ENCODE measurements at places on chromosomes 3 and 15.

DNA sequence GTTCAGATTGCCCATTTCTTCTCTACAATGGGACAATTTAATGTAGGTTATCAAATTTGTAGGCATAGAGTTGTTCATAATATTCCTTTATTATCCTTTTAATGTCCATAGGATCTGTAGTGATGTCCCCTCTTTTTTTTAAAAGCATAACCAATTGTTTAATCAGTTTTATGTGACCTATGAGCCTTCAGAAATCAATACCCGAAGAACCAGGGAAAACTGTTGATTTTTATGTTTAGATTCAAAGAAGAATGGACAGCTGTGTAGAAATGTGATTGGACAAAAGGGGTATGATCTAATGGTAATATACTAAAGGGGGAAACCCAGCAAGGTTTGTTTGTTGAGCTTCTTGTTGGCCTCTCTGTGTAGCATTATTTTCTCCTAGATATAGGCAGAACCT is 39.5 kb downstream of the SUSD5 start:
- no peak for DNase-seq

GRCh38 chr3:58868097-58868779 is 181.6 kb downstream of the CFAP20DC start:
- DNase-seq = no peak

- DNase-seq = no peak
These were observed 58.3 kb upstream of the TRAK1 start for GRCh38 chr3:42032693-42033349.

DNA sequence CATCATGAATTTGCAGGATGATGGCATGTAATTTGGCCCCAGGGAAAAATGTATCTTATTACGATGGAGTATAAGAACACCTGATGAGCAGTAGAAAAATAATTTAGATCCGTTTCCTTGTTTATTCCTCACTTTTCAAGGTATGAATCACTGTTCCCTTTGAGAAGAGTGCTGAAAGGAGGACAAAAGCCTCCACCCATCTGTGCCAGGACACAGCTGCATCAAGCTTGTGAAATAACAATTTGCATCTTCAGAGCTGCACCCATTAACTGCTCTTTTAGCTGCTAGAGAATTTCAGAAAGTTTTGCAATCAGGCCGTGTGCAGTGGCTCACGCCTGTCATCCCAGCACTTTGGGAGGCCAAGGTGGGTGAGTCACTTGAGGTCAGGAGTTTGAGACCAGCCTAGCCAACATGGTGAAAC is 9.6 kb downstream of the CLDND1 start:
- DNase-seq = no peak

DNA sequence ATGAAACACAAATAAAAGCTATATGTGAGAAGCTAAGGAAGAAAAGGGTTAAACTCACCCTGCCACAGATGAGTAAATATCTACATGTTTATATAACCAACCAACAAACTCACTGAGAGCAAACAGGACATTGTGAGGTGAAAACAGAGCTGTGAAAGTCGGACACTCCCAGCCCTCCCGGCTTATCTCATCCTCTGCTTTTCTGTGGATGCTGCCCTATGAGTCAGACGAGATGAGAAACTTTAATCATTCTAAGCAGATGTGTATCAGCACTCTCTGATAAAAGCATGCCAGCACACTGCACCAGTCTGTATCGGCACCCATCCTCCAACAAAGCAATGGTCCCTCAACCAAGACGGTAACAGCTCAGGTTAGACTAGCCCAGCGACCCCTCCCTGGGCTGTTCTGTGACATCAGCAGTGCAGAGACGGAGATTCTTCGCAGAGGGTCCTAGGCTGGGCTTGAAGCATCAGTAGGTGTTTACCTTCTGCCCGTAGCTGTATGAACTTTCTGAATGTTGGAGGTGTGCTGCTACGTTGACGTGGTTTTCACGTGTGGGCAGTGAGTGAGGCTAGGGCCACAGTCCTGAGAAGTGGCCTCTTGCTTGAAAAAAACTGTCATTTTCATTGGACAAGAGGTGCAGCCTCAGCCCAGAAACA is 119.8 kb upstream of the ALDH1A3 start:
- DNase-seq = no peak

GRCh38 chr3:52052831-52053306 is 3.5 kb downstream of the DUSP7 start:
- DNase-seq = no peak

DNA sequence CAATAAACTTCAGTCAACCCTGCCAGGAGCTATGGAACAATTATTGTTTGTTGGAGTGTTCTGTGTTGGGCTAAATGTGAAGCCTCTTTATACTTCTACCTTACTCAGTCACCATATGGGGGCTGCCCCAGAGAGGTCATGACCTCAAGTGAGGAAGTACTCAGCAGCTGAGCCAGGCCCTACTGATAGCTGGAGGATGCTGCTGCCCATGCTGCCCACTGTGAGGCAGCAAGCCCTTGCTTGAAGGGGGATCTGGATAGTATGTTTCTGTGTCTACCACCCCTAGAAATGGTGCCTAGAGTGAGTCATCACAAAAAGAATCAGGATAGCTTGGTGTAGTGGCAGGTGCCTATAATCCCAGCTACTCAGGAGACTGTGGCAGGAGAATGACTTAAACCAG is 4.5 kb upstream of the RPL24 start:
- no peak for DNase-seq

GRCh38 chr3:51942603-51943450 is 664 bp downstream of the PARP3 start:
- DNase-seq = no peak

GRCh38 chr15:101099183-101099582 is 152.7 kb downstream of the CHSY1 start:
- DNase-seq = no peak

DNA sequence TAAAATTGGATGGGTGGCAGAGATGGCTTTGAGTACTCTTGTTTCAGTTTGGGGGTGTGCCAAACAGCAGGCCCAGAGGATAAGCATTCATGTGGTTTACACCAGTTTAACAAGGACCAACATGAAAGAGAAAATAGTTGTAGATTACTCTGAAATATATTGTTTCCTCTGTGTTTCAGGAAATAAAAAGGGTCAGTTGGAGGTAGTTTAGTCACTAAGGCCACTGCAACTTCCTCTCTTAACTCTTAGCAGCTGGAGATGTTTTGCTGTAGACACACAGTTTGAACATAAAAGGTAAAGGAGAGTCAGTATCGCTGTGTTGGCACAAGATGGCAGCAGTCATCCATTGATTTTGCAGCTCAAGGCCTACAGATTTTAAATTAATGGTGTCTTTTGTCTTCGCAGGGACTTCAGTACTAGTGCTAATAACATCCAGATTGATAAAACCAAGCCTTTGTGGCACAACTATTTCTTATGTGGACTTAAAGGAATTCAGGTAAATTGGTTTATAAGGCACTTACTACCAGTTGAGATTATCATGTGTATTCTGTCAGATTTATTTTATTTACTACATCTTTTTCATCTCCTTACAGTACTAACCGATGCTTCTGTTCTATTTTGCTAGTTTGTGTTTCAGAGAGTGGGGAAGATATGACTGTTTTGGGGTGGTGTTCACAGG is 65.5 kb downstream of the GALK2 start:
- DNase-seq = no peak

DNA sequence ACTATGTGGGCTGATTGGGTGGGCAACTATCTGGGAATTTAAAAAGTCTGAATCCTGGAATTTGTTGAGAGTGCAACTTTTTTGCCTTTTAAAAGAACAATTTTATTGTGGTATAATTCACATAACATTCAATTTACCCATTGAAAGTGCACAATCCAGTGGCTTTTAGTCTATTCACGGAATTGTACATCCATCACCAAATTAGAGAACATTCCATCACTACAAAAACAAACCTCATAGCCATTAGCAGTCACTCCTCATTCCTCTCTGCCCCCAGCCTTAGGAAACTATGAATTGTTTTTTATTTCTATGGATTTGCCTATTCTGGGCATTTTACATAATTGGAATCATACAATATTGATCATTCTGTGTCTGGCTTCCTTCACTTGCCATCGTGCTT is 101.8 kb upstream of the ALDH1A3 start:
- no peak for DNase-seq

- no peak for DNase-seq
These were observed 168.6 kb downstream of the KLF13 start for GRCh38 chr15:31495281-31495680.

DNA sequence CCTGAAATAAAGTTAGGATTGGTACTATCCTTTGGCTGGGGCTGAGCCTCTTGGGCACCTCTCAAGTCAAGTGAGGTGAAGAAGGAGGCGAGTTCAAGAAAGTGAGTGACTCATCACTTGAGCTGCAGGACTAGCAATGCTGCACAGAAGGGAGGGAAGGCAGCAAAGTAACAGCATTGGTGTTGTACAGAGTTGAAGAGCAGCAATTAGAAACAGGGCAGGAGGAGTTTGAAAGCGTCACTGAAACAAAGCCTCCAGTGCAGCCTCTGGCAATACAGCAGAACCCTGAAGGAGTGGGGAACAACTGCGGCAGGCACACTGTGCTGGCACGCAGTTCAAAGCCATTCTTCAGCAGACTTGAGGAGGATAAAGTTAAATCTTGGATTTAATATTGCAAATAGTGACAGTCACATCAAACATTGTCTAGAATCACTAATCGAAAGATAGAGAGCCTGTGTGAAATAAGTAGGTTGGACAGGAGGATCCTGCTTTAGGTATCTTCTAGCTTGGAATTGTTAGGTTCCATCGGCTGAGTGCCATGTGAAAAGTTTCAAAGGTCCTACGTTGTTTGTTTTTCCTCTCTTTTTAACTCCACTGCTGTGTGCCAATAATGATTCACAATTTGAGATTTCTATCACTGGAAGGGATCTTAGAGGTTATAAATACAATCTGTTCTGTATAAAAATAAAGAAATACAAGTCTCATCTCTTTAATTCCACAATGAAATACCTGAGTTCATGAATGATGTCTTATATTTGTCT is 479.8 kb downstream of the NAALADL2 start:
- no peak for DNase-seq

- no peak for DNase-seq
These were observed 234.6 kb upstream of the BHLHE40 start for GRCh38 chr3:4744405-4745234.

DNA sequence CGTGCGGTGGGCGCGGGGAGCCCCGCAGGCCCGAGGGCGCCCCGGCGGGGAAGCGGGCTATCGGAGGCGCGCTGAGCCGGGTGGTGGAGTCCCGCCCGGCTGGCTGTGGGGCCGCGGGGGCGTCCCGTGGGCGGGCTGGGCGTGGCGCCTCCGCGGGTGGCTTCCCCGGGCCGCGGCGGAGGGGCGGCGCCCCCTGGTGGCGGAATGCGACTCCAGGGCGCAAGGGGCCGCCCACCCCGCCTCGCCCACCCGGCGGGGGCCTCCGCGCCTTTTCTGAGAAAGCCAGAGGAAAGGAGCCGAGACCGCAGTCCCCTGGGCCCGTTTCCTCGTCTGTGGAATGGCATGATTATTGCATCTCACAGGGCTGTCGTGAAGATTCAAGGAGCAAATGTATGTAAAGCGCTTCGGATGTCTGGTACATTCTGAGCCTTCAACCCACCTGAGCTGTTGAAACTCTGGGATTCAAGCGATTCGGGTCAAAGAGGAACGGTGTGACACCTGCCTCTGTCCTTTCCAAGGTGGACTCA is 31.9 kb upstream of the RAB6B start:
- no peak for DNase-seq

DNA sequence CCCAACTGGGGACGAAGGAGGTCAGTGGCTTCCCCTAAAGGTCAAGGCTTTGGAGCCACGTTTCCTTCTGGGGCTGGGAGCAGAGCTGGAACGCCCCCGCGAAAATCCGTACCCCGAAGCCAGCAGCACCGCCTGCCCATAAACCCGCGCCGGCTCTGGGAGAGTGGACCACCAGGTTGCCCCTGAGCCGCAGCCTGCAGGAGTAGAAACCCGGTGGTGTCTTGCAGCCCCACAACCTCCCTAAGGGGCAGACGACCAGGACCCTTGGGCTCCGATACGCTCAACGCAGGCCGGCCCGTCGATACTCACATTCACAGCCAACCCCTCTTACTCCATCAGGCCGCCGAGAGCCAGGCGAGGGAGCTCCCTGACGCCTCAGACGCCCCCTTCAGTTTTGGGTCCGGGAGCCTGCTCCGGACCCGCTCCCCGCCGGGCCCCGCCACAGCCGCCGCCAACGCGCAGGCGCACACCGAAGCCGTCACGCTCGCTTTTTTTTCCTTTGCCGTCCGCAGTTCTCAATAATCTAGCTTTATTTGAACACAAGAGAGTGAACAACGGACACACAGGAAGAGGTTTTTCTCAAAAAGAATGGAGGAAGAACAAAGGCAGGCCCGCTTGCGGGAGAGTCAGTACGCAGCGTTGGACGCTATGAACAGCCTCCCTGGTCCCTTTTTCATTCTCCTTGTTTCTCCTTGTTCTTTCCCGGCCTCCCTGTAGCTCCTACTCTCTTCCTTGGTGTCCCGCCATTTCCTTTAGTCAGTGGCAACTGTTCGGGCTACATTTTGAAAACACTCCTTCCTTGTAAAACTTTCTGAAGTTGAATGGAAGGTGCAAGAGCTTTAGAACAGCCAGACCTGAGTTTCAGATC is at the start of gene ZNF106:
Gene ZNF106, minus strand, starts transcription at position 471 of the 868 bp plus-strand sequence. CDS start 18,852 bp downstream, outside the sequence.
- DNase-seq = no peak

DNA sequence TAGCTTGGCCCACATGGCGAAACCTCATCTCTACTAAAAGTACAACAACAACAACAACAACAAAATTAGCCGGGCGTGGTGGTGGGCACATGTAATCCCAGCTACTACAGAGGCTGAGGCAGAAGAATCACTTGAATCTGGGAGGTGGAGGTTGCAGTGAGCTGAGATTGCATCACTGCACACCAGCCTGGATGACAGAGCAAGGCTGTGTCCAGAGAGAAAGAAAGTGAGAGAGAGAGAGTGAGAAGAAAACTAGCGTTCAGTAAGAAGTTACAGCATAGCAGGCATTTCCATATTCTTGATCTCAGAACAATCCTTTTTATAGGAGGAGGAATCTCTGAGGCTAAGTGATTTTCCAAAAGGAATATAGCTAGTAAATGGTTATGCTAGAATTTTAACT is 1076.1 kb downstream of the AGBL1 start:
- no peak for DNase-seq

DNA sequence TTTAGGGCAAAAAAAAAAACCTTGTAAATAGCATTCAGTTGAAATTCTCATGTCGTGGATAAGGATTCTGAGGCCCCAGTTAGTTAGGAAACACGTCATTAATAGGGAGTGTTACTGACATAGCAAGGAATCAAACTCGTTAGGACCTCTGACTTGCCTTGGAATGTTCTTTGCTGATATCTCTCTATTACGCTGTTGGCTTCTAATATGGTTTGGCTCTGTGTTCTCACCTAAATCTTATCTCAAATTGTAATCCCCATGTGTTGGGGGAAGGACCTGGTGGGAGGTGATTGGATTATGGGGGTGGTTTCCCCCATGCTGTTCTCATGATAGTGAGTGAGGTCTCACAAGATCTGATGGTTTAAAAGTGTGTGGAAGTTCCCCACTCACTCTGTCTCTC is 40.3 kb downstream of the CHL1 start:
- DNase-seq = no peak

DNA sequence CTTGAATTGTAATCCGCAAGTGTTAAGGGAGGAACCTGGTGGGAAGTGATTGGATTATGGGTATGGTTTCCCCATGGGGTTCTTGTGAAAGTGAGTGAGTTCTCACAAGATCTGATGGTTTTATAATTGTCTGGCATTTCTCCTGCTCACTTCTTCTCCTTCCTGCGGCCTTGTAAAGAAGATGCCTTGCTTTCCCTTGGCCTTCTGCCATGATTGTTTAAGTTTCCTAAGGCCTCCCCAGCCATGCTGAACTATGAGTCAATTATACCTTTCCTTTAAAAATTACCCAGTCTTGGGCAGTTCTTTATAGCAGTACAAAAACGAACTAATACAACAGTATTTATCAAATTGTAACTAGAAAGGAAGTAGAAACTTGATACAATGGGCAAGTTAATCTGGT is 31.9 kb downstream of the IFT57 start:
- no peak for DNase-seq
